ENCODE measurements at places on chromosomes 13 and 19.

GRCh38 chr19:47881757-47882156, 4.4 kb downstream of the SULT2A1 start:
- no peak for DNase-seq

GRCh38 chr13:46170268-46170667, 11.7 kb downstream of the LCP1 start:
- no peak for DNase-seq

- no peak for DNase-seq
Observed at GRCh38 chr13:26502826-26503225, 54.7 kb upstream of the WASF3 start.

- DNase-seq: no peak
Observed at GRCh38 chr13:98476106-98476505, 100.8 kb downstream of the STK24 start.

DNA sequence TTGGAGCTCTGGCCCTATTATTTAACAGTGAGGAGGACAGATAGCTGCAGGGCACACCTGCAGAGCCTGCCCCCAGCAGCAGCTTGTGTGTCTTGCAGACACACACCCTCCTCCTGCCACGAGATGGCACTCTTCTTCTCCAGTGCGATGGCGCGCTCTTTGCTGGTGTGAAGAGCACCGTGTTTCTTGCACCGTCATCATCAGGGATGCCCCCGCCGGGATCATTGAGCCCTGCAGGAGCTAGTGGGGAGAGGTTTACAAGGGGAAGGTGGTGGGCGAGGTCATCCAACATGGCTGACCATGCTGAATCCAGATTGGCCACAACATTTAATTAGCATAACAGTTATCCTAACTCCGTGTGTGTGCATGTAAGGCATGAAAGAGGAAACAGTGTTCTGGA, 105.6 kb downstream of the RAB20 start:
- peak; percentile 82 for DNase-seq

DNA sequence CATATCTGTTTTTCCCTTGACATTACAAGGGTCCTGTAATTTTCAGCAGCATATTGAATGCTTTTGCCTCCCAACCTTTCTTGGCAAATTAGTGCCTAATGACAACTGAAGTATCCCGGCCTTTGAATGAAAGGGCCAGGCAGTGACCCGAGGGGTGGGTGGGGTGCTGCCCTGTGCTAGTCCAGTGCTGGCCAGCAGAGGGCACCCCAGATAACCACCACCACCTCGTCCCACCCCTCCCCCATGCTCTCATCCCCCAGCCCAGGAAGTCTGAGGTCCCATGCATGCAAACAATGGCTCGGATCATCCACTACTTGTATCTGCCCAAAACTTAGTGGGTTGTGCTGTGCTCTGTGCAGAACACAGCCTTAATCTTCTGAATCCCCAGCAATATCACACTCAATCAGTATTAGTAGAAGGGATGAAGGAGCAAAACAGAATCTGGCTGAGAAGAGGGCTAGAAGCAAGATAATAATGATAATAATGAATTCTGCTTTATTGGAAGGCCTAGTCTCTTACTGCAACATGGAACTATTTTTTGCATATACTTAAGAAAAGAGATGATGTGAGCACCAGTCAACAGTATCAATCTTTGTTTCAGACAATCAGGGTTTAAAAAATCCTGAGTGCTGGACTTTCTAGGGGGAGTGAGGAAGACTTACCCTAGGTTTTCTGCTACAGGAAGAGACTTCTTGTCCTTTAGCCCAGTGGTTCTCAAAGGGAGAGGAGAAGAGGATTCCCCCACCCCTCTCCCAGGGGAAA, 3.8 kb downstream of the ATP12A start:
- DNase-seq: peak; percentile 6

- no peak for DNase-seq
Observed at GRCh38 chr19:16591803-16592556, 19.8 kb upstream of the SLC35E1 start.

GRCh38 chr19:3370214-3370720, 3.9 kb downstream of the NFIC start:
- peak; percentile 13 for DNase-seq

DNA sequence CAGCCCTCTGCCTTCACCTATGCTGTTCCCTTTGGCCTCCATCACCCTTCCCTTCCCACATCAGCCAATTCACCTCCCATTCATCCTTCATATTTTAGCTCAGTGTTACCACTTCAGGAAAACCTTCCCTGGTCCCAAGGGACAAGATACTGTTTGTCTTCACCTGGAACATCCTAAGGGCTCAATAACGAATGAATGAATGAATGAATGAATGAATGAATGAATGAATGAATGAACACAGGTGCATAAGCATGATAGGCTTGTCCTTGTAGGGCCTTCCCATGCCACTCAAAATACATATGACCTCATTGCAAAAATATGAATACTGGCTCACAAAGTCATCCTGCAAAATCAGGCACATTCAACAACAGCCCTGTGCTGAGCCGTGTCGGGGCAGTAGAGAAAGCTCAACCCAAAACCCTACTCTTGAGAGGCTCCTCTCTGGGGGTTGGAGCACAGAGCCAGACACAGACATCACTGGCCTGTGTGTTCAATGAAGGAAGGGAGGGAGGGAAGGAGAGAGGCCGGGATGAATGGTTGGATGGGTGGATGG, 33.7 kb upstream of the TPM4 start:
- DNase-seq: no peak
